Muscle of leg (tissue), 16 donors: ENCODE measurements at places on chromosomes 6 and 20.

- DNase-seq, result no peak
These were observed 446.6 kb upstream of the JAG1 start for GRCh38 chr20:11120431-11120830.

GRCh38 chr6:134534708-134535149, 216.8 kb upstream of the SGK1 start:
- DNase-seq, result no peak

- peak; percentile 31 for DNase-seq
These were observed 87.5 kb downstream of the CRYBG1 start for GRCh38 chr6:106448000-106448426.

DNA sequence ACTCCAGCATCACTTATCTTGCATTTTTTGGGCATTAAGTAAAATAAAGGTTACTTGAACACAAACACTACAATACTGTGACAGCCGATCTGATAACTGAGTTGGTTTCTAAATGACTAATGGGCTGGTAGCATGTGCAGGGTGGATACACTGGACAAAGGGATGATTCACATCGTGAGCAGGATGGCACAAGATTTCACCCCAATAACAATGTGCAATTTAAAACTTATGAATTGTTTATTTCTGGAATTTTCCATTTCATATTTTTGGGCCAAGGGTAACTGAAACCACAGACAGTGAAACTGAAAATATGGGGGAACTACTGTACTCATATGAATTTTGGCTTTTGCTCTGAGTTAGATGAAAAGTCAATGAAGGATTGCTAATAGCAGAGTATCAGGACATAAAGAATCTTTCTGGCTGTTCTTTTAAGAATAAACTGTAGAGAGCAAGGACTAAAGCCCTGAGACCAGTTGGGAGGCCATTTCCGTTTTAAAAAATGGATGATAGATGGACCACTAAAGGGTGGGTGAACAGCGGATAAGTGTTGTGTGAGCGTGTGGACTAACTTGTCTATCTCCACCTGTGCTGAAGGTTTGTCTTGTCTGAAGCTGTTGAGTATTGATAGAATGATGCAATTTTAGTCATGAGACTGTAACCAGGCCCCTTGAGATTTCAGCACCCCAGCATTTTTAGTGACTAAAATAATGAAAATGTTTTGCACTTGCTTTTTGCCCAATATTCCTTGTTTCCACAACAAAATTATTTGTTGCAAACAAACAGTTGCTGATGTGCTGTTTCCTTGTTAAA, 8.2 kb downstream of the SPINT3 start:
- no peak for DNase-seq

DNA sequence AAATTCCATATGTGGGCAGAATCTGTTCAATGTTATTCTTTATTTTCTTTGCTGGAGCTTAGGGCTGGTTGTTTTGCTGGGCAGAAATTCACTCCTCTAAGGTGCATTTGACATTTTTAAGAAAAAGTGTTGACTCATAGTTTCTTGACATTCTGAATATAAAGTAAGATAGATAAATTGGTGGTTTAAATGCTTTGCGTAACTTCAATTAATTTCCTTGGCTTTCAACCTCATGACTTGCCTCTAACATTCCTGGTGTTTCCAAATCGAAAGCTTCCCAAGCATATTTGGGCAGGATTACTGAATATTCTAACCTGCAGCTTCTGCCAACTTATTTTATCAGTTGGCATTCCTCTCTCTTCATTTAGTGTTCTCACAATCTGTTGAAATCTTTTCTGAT, 718.7 kb upstream of the ADGRB3 start:
- DNase-seq, result no peak

DNA sequence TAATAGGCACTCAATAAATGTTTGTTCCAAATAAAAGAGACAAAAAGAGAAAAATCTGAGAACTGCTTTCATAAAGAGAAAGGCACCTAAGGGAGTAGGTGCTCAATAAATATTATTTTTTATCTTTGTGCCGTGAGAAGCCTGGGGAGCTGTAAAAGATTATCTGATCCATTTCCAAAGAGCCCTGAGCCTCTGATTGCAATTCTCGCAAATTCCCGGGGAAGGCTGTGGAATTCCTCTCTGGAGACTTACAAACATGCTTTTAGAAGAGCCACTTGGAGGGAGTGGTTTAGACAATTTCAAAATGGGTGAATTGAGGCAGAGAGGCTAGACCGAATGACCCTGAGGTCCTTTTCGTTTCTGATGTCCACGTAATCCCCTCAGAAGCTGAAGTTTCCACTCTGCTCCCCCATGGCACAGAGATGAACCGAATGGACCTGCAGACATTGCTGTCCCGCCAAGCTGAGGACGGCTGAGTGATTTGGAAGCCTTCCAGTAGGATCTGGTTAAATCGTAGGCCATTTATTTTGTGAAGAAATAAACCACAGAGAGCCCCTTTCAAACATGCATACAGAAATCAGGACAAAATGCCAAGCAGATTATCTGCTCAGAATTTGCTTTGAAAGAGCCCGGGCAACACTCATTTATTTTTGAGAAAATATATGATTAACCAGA, 77.8 kb downstream of the PKHD1 start:
- peak; percentile 10 for DNase-seq

GRCh38 chr6:64224819-64225218, 589.2 kb downstream of the PHF3 start:
- peak; percentile 12 for DNase-seq

- DNase-seq, result peak; percentile 25
These were observed 125.0 kb downstream of the ZMYND8 start for GRCh38 chr20:47231382-47232039.

DNA sequence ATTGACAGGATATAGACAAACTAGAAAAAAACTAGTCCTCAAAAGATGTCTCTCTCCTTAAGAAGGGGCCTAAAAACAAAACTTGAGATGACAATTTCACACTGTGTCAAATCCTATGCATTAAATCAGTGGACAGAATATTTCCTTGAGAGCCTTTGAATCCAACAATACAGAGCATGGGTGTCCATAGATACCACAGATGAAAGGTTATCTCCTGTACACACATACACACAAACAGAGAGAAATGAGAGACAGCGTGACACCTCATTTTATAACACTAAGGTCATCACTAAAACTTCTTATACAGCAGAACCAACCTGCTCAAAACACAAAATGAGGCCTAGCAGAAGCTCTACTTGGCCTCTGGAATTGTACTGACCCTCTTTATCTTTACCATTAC, 55.5 kb downstream of the MAP7 start:
- no peak for DNase-seq

- DNase-seq, result no peak
These were observed 117.0 kb upstream of the KCNG1 start for GRCh38 chr20:51139891-51140290.

DNA sequence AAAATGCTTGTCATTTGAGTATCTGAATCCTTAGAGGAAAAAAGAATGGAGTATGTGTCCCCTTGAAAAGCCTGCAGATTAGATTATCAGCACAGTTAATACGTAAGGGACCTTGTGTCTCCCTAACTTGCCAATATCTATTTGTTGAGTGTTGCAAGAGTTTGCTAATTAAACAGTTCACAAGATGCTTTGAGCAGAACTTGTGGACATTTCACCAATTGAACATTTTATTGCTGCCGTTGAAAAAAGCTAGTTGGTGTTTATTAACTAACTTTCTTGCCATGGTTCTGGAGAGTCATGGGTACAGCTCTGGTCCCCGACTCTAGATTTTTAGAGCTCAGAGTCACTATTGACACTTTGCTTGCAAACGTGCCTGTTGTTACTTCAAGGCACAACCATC, 30.6 kb upstream of the PRDM1 start:
- DNase-seq, result no peak

- no peak for DNase-seq
These were observed 47.1 kb downstream of the ELMO2 start for GRCh38 chr20:46359233-46359751.

DNA sequence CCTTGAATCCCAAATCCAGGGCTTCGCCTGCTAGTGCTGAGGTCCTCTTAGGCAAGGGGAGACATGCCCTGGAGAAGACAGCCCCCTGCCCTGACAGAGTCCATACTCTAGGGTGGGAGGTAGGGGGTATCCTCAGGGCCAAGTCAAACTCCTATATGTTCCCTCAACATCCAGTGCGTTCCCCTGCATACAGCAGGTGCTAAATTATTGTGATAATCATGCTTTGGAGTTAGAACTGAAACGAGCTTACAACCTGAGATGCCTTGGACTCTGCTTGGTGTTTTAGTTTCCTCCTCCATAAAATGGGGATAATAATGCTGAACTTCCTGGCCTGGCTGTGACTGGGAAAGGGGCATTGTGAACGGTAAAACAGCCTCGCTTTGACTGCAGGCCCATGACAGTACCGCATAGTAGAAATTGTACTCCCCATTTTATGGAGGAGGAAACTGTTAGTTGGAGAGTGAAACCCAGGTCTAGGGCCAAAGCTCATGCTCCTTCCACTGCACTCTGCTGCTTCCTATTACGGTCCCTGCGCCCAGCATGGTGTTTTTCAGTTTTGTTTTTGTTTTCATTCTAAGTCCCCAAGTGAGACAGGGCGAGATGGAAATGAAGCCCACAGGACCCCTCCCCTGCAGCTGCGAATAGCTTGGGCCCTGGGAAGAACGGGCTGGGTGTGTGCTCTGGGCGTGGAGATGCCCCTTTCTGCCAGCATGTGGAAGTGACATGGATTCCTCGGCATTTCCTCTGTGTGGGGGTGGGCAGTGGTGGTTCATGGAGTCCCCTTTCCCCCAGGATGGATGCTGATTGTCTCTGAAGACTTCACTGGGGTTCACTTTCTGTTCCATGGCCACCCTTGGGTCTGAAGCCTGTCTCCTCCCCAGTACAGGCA, 162.5 kb downstream of the VEGFA start:
- DNase-seq, result no peak

- DNase-seq, result no peak
These were observed 276.5 kb upstream of the CITED2 start for GRCh38 chr6:139650941-139651340.

DNA sequence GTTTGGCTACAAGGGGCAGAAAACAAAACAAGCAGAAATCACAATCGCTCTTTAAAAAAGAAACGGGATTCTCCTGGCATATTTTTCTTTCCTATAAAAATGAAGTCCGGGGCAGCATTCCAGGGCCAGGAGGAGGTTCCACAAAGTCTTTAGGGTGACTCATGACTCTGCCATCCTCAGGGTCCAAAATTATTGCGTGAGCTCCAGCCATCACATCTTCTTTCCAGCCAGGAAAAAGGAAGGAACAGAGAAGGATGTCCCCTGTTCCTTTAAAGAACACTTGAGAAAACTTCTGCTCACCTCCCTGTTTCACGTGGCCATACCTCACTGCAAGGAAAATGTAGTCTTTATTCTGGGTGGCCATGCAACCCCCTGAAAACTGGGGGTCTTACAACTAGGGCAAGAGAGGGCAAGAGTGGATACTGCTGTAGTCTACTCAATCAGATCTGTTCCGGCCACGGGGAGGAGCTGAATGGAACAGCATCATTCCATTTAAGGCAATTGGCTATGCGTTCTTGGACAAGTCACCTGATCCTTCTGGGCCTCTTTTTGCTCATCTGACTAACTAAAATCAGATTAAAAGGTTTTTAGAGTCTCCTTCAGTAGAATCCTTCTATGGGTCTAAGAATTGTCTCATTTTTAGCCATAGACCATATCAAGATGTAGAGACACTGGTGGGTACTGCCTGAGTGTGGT, 49.4 kb downstream of the CTCFL start:
- DNase-seq, result no peak

GRCh38 chr20:52565614-52566013, 374.0 kb upstream of the ZFP64 start:
- DNase-seq, result no peak

GRCh38 chr6:79040083-79040482, 38.0 kb downstream of the PHIP start:
- no peak for DNase-seq

- peak; percentile 64 for DNase-seq
These were observed 12.0 kb upstream of the TRMT11 start for GRCh38 chr6:125974214-125974866.

- DNase-seq, result peak; percentile 77
These were observed 21.8 kb upstream of the NAA20 start for GRCh38 chr20:19995220-19995863.

DNA sequence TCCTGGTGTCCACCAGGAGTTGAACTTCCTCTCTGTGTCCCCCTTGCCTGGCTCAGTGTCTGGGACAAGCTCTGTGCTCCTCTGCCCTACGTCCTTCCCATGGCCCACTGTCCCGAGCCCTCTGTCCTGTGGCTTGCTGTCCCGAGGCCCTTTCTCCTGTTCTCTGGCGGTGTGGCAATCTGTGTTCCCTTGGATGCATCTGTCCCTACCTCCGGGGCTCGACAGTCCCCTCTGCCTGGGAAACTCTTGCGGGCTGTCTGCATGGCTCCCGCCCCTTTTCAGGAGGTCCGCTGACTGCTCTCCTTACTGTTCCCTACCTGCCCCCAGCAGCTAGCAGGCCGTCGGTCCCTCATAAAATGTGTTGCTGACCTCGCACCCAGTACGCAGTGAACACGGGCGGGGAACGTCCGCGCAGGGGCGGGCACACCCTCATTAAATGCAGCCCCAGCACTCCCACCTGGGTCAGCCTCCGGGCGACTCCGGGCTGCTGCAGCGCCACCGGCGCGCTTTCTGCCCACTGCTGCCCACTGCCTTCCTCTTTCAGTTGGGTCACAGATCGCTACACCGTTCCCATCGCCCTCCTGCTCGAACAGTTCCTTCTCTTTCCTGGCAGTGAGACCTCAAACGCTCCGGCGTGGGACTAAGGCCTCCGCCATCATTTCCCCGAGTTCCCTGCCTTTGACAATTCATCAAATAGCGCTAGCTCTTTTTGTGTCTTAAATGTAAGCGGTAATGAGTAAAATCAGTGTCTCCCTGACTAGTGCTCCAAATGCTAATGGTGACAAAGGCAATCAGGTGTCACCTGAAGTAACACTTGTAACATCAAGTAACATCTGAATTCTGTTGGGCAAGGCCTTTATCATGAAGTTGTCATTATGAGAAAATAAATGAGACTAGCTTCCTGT, 60.5 kb downstream of the RSPH3 start:
- DNase-seq, result no peak
